ENCODE measurements at places on chromosomes 4 and X.

- DNase-seq = no peak
Observed at GRCh38 chr4:26531491-26532116, 41.3 kb upstream of the CCKAR start.

DNA sequence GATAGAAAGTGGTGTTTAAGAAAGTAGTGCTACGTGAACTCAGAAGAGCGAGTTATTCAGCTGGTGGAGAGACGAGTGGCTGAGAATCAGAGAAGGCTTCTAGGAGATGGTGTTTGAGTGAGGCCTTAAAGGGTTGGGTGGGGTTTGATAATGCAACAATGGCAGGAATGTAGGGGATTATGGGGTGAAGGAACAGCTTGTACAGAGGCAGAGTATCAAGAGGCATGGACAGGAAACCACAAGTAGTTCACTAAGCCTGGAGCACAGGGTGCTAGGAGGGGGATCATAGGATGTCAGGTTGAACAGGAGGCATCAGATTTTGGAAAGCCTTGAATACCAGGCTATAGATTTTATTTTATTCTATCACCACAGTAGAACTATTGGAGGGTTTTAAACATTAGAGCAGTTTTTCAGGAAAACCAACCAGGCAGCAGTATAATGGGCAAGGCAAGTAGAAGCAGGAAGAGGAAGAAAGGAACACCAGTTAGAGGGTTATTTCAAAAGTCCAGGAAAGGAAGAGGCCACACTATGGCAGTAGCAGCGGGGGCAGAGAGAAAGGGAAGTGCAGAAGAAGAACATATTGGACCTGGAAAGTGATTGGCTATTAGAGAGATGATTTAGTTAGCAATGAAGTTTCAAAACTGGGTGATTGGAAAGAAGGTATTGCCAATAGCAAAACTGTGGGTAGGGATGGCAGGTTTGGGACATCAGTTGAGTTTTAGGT lies 99.2 kb downstream of the DOCK11 start:
- no peak for DNase-seq

- DNase-seq = no peak
Observed at GRCh38 chr4:110268790-110269189, 70.4 kb upstream of the ELOVL6 start.

DNA sequence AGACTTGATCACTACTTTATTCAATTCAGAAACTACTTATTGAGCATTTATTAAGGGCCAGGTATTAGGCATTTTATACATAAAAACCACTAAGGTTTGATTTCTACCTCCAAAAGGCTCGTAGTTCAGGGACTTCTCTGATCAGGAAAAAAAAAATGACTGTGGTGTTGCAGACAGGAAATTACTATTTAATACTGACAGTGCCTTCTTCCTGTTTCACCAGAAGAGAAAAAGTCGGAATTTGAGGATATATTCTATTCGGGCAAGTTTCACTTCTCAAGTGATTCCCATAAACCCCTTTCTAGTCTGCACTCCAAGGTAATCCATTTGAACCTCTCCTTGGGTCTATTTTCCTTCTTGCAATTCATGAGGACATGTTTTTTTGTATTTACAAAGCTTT lies 15.3 kb upstream of the TASL start:
- DNase-seq = no peak

GRCh38 chrX:39682778-39683177 lies 415.0 kb downstream of the BCOR start:
- no peak for DNase-seq

- DNase-seq = no peak
Observed at GRCh38 chrX:17027931-17028330, 81.5 kb downstream of the REPS2 start.

GRCh38 chrX:2766906-2767305 lies 15.1 kb downstream of the XG start:
- DNase-seq = no peak

DNA sequence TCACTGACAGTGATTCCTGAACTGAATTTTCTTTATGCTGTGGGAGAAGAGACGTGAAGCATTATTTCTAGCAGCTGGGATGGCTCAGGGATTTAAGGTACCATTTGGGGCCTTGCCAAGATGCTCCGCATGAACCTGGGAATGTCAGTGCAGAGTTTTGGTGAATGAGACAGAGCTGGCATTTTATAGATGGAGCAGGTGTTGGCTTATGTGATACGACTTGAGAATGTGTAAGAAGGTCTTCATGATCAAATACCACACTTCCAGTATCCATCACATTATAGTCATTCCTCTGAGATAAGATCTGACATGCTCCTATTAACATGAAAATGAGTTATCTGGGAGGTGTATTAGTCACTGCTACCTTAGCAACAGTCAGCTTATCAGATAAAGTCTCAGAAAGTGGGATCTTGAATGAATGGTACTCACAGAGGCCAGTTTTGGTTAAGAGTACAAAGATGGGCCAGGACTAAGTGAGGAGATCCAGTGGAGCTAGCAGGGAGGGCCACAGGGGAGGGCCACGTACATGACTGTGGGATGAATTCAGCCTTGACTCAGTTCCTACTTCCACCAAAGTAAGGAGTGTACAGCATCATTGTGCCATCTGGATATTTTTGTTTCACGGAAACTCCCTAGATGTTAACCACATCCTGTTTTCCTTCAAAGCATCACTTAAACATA lies 116.7 kb downstream of the SPCS3 start:
- no peak for DNase-seq

GRCh38 chr4:49217492-49217891 lies 231.4 kb downstream of the CWH43 start:
- no peak for DNase-seq

DNA sequence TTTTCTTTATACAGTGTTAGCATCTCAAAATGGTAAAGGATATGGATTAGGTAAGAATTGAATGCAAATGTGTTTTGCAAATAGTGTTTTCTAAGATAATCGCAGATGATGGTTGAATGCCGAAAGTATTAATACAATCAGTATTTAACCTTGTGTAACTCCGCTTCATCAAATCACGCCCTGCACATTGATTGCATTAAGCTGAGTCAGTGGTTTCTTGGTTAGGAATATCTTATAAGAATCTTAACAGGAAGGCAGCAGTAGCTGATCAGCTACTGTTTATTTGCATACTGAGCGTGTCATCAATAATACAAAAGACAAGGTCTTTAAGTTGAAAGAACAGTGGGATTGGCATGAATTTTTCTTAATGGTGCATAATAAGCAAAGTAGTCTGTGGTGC lies 545.4 kb downstream of the RPA4 start:
- no peak for DNase-seq

- DNase-seq = no peak
Observed at GRCh38 chr4:100117750-100118149, 72.5 kb downstream of the DDIT4L start.

- DNase-seq = no peak
Observed at GRCh38 chr4:106337916-106338315, 21.6 kb downstream of the AIMP1 start.

DNA sequence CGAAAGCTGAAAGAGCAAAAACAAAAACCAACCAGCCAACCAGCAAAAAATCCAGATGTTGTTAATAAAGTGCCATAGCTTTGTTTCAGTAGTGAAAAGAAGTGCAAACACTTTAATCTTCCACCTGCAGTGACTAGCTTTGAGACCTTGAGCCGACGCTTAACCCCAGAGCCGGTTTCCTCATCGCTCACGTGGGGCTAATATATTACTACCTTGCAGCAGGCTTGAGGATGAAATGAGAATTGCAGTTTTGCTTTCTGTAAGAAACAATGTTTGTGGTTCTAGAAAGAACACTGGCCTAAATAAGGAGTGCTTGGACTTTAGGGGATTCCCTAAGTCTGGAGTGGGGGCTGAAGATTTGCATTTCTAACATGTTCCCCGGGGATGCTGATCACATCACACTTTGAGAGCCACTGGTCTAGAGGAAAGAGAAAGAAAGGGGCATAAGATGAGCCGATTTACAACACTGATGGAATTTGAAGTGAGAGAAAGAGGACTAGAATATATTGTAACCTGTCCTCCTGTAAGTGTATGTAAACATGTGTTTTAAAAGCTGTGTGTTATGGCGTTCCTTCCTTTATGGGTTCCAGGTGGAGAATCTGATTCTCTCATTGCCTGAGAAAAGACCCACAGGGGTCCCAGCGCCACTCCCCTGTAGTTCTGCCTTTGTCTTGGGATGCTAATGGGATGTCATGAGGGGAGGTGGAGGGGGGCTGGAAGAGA lies 1.4 kb downstream of the FGF2 start:
- no peak for DNase-seq

- DNase-seq = no peak
Observed at GRCh38 chrX:17706676-17707075, 30.6 kb upstream of the SCML1 start.

- no peak for DNase-seq
Observed at GRCh38 chr4:124199755-124200154, 512.8 kb downstream of the ANKRD50 start.

GRCh38 chr4:26253968-26254367 lies 66.8 kb upstream of the RBPJ start:
- no peak for DNase-seq

GRCh38 chrX:154441984-154442707 lies 1.8 kb upstream of the FAM50A start:
- DNase-seq = no peak

DNA sequence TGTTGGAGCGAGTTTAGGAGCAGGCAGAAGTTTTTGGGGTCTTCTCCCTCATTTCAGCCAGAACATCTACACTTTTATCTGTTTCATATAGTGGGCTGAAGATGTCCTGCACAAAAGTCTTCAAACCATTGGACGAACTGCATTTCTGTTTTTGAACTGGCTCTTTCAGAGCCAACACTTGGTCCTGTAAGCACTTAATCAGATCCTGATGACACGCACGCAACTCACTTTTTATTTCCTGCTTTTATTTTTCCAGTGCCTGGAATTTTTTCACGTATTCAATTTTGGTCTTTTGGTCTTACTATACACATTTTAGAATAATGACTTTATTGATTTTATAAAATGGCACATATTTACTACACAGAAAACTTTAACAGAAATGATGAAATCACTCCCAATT lies 40.2 kb upstream of the NKX3-2 start:
- DNase-seq = no peak

- DNase-seq = no peak
Observed at GRCh38 chrX:140104760-140105159, 139.4 kb upstream of the CXorf66 start.

GRCh38 chr4:113785781-113786180 lies 24.2 kb upstream of the CAMK2D start:
- no peak for DNase-seq
